Stimulated activated CD4-positive, alpha-beta T cell treated with anti-CD3 and anti-CD28 coated beads, Interleukin-4, amount 100 ng/mL, for 1 hour (primary cell): ENCODE measurements at places on chromosomes 1 and 21.

GRCh38 chr1:43619314-43619790, 30.6 kb upstream of the KDM4A start:
- no peak for DNase-seq

GRCh38 chr21:22725436-22725835, 1727.2 kb downstream of the NCAM2 start:
- DNase-seq = no peak

- DNase-seq = no peak
Observed at GRCh38 chr1:93804412-93804811, 74.6 kb downstream of the DNTTIP2 start.

- no peak for DNase-seq
Observed at GRCh38 chr1:170567214-170567613, 35.2 kb downstream of the GORAB start.

- no peak for DNase-seq
Observed at GRCh38 chr1:198118134-198118533, 38.7 kb upstream of the NEK7 start.

DNA sequence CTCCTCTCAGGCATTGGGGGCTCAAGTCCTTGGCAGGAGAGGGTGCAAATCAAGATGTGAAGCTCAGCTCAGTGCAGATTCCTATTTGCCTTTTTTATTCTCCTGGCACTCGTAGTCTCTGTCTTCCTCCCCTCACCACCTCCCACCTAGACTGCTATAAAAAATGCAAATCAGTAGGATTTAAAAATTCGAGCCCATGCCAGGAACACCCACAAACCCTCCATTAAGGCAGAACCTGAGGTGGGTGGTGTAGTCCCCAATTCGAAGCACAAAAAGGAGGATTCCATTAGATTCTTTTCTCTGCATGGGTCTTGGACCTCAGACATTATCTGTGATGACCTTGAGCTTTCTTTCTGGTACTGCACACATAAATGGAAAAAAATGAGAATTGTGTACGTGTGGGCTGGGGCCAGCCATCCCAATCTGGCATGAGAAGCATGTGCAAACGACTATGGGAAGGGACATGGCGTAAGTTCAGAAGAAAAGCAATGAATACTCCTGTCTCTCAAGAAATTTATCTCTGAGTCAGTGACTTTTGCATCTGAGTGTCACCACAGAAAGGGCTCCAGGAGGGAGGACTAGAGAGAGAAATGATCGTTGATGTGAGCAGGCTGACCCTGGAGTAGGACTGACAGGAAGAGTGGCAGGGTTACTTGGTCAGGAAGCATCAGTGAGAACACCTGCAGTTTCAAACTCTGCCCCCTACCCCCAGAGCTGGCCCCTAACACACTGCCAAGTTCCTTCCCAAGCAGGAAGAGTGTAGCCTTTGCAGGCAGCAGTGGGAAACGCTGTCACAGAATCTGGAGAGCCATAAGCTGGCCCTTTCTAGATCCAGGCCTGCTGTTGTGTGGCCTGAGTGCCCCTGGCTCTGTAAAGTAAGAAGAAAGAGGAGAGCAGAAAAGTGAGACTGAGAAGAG, 1.7 kb downstream of the INKA2 start:
- DNase-seq = no peak

DNA sequence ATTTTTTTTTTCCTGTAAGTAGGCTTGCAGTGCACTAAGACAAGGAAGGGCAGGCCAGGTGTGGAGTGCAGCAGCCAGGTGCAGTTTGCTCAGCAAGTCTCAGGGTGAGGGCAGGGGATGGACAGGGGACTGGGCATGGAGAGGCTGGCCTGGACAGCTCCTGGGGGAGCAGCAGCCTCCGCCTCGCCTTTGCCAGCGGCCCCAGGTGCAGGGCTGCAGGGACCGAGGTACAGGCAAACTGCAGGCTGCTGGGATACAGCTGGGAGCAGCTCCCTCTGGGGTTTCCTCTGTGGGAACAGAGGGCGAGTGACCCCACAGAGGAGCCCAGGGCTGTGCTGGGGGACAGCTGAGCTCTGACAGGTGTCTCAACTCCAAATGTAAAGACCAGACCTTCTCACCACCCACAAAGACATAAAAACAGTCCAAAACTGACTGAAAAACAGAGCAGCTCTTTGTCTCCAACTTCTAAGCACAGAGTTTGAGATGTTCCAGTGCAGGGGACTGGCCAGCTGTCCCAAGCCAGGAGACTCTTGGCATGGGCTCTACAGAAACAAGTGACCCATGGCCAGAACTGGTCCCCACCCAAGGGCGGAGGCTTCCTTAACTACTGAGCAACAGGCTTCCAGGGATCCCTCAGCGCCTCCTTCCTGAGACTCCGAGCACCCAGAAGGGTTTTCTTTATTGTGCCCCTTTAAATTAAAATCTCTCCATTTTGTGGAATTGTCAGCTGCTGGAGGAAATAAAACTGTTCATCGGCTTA, 27.7 kb upstream of the AJAP1 start:
- no peak for DNase-seq

GRCh38 chr1:174008269-174008668, 13.9 kb downstream of the RC3H1 start:
- DNase-seq = no peak

- no peak for DNase-seq
Observed at GRCh38 chr1:92563457-92564216, 76.9 kb upstream of the GFI1 start.

DNA sequence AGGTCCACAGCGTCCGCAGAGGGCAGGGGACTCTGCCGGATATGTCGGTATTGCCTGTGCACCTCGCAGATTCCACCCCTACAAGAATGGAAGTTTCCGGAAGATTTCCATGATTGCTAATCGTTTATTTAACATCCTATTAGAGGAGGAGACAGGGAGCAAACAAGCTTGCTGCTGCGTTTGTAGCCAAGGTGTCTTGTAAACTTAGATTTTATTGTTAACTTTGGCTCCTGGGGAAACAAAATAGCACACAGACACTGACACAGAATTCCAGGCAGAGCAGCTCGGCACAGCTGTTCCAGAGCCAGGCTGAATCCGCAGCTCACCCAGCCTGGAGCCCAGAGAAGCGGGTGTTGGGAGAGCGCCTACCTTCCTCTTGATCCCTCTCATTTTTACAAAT, 75.7 kb downstream of the AJAP1 start:
- DNase-seq = no peak

- no peak for DNase-seq
Observed at GRCh38 chr1:167648252-167648849, 18.3 kb downstream of the RCSD1 start.

GRCh38 chr1:37922767-37923550, 23.9 kb downstream of the INPP5B start:
- DNase-seq = no peak

- DNase-seq = no peak
Observed at GRCh38 chr21:31145274-31145673, 107.0 kb upstream of the KRTAP19-8 start.

GRCh38 chr1:32767156-32767555, 50.0 kb downstream of the YARS1 start:
- no peak for DNase-seq

GRCh38 chr1:160767395-160768294, 28.3 kb upstream of the LY9 start:
- peak; percentile 32 for DNase-seq

GRCh38 chr1:232218955-232219865, 410.7 kb downstream of the SIPA1L2 start:
- DNase-seq = no peak

- DNase-seq = no peak
Observed at GRCh38 chr1:153963850-153964331, 554 bp upstream of the SLC39A1 start.

GRCh38 chr1:53715478-53715877, 23.5 kb downstream of the GLIS1 start:
- no peak for DNase-seq

GRCh38 chr1:29575277-29575676, 339.0 kb downstream of the PTPRU start:
- no peak for DNase-seq

- peak; percentile 68 for DNase-seq
Observed at GRCh38 chr21:41766883-41767605, at the start of gene RIPK4. Gene RIPK4 (minus strand): TSS chr21:41767052. CDS start chr21:41767041, 11 bp downstream.

- no peak for DNase-seq
Observed at GRCh38 chr1:244205171-244205570, 154.1 kb downstream of the ZBTB18 start.

GRCh38 chr1:33560680-33561079, 88.2 kb downstream of the ZSCAN20 start:
- DNase-seq = no peak

DNA sequence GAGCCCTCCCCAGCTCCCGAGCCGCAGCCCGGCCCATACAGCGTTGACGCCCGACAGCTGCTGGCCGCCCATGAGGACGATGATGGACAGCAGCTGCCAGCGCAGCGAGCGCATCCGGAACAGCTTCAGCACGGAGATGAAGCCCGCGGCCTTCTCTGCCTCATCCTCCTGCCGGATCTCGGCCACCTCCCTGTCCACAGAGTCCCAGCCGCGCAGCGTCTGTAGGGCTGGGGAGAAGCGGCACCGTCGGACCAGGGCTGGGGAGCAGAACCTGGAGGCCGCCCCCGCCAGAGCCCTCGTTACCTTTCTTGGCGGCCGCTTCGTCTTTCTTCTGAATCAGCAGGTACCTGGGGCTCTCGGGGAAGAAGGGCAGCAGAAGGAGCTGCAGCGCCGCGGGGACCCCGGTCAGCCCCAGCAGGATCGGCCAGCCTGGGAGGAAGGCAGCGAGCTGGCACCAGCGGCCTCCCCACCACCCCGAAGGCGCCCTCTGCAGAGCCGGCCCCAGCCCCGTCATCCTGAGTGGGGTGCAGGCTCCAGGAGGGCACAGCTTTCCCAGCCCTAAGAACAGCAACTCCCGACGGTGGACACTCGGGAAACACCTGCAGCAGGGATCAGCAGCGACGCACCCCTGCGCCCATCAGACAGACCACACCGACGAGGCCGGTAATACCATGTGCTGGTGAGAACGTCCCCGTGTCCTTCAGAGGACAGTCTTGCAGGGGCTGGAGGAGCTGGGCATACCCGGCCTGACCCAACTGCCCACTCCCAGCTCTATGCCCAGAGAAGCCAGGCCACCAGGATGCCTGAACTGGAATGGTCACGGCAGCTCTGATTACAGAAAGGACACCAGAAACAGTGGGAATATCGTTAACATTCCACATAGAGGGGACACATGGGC, 13.8 kb upstream of the SLC2A7 start:
- no peak for DNase-seq

GRCh38 chr1:3137111-3138100, 68.4 kb downstream of the PRDM16 start:
- no peak for DNase-seq

DNA sequence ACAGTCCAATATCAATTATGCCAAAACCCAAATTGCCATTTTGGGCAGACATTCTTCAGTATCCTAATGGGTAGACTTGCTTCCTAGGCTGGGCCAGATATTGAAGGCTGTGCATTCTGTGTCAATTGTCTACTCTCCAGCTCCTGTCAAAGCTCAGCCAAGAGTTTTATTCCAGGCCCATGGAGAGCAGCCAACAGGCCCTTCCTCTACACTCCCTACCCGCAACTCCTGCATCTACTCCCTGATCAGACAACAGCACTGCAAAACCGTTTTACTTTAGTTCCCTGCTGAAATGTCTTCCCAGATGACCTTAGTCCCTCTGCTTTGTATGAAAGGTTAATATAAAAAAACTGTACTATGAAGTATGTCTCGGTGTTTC, 6.6 kb upstream of the ADORA3 start:
- DNase-seq = no peak

DNA sequence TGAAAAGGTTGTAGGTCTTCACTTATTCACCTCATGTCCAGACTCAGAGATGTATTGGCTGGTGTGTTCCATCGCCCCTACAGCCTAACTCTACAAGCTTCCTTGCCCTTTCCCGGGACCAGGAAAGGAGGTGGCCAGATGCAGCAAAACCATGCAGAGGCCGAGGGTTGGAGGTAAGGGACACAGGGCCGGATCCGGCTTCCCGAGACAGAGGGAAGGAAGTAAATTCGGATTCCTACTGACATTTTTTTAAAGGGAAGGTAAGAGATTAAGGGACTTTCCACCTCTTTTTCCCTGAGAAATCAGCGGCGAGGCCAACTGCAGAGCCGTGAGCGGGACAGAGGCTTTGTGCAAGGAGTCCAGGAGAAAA, 12.7 kb downstream of the EPHA10 start:
- no peak for DNase-seq

DNA sequence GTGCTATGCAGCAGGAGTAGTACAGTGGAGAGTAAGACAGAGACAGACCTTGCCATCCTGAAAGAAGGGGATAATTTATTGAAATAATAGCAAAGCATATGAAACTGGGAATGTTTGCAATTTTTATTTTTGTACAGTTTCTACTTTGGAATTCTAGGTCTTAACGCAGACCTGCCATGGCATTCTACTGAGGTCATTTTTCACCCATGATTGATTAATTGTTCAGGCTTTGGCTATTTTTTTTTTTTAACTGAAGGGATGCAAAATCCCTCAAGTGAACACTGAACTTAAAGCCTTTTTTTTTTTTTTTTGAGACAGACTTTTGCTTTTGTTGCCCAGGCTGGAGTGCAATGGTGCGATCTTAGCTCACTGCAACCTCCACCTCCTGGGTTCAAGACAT, 27.1 kb downstream of the MTF2 start:
- DNase-seq = no peak

DNA sequence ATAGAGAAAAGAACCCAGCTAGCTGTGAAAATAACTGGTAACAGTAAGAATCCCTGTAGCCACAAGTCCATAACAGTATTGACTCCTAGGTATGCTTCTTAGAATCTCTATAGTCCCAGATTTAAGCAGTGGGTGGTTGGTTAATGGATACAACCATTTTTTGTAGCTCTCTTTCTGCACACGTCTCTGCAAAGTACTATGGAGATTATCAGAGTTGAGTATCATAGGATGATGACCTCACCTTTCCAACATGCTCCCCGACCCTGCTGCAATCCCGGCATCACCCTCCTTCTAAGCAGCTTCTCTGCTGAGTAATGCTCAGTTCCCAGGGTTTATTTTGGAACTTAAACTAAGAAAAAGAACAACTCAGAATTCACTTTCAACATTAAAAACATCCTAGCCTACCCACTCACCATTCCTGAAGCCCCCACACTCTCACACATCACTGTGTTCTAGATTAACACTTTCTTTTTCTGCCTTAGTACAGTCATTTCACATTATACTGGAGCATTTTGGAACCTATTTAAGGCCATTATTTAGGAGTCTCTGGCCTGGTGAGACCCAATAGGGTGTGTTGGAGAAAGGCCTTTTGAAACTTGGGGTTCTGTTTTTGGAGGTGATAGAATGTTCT, 2.7 kb downstream of the MLLT11 start:
- no peak for DNase-seq

- no peak for DNase-seq
Observed at GRCh38 chr1:71986160-71986559, 296.2 kb downstream of the NEGR1 start.

GRCh38 chr1:205947024-205947423, 3.8 kb upstream of the SLC26A9 start:
- no peak for DNase-seq

DNA sequence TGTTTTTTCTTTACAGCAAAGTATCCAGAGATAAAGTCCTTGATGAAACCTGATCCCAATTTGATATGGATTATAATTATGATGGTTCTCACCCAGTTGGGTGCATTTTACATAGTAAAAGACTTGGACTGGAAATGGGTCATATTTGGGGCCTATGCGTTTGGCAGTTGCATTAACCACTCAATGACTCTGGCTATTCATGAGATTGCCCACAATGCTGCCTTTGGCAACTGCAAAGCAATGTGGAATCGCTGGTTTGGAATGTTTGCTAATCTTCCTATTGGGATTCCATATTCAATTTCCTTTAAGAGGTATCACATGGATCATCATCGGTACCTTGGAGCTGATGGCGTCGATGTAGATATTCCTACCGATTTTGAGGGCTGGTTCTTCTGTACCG, 6.5 kb downstream of the DEGS1 start:
- no peak for DNase-seq
